NCI-H1436 treated with DMSO at 0.1 percent for 48 hours (cell line): ENCODE measurements at places on chromosomes 11 and 22.

DNA sequence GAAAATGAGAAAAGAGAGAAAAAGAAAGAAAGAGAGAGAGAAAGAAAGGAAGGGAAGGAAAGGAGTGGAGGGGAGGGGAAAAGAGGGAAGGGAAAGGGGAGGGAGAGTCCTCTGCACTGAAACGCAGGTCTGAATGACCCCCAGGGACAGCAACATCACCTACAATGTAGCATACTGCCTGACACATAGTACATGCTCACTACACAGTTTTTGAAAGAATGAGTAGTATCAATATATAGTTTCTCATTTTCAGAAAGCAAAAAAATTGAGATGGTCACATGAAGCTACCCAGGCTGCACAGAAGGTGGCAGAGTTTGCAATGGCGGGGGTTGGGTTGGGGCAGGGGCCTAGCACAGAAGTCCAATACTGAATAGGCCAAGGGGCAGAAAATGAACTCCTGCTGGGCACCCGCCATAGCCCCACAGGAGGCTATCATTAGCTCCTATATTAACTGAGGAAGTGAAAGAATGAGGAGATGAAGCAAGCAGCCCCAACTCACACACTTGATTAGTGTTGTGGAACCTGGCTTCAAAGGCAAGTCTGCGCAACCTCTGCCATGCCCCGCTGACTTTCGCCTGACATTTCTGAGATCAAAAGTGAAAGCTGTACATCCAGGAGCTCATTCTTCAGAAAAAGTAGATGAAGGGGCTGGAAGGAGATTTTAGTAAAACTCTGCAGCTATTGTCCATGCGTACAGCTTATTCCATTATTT, 241.2 kb upstream of the SYN3 start:
- DNase-seq, result no peak

GRCh38 chr11:74168838-74169237, 2.0 kb downstream of the C2CD3 start:
- DNase-seq, result no peak

DNA sequence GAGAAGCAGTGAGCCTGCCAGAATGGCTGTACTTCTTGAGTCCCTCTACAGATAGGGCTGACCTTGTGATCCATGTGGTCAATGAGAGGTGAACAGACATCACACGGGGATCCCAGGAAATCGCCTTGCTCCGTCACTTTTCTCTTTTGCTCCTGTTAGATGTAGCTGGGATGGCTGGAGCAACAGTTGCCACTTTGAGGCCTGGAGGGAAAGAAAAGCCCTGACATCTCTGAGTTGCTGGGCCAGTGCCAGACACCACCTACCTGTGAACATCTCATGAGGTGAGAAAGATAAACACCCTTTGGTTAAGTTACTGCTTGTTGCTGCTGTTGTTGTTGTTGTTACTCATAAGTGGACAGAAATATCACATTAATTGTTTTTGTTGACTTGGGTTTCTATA, 840.3 kb downstream of the TBC1D22A start:
- DNase-seq, result no peak

GRCh38 chr11:66904055-66904454, 47.2 kb downstream of the LRFN4 start:
- DNase-seq, result no peak

DNA sequence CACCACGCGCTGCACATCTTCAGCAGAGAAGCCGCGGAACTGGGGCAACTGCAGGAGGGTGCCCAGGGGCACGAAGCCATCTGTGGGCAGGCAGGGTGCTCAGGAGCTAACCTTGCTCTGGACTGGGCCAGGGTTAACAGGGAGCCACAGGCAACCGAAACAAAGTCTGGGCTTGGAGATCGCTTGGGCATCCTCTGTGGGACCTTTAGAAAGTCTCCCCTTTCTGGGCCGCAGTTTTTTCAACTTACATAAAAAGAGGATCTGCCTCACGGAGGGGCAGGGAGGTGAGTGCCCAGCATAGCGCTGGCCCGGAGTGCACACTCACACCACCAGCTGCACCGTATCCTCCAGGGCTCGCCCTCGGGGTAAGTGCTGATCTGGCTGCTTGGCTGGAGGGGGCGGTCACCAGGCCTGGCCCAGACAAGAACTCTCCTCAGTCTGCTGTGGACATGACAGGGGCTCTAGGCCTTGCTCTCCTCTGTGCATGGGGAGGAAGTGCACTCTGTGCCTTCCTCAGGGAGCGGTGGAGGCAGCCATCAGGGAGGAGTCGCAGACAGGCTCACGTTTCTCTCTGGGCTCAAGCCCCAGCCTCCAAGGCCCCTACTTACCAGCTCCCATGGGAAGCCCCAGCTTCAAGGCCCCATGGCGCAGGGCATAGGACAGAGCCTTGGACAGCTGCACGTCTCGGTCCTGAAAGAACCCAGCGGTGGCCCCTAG, 937 bp downstream of the TRPT1 start:
- DNase-seq, result no peak

DNA sequence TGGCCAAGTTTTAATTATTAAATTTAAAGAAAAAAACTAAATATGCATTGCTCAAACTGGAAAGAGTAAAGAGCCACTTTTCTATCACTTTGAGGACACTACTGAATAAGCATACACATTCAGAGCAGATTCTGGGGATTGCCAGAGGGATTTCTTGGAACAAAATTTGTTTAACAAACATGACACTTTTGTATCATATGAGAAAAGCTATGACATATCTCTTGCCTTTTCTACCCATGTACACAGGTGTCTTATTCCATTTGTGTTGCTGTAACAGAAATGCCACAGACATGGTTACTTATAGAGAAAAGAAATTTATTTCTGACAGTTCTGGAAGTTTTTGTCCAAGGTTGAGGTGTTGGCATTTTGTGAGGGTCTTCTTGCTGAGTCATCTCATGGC, 13.5 kb upstream of the USP28 start:
- no peak for DNase-seq

DNA sequence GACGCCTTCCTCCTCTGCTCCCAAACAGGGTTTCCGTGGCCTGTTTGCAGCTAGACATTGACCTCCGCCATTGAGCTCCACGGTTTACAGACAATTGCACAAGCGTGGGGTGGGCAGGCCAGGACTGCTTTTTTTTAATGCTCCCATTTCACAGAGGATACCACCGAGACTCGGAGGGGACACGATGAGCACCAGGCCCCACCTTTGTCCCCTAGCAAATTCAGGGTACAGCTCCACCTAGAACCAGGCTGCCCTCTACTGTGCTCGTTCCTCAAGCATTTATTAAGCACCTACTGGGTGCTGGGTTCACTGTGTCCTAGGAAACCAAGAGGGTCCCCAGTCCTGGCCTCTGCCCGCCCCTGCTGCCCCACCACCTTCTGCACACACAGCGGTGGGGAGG, 12.2 kb downstream of the RASD2 start:
- no peak for DNase-seq

DNA sequence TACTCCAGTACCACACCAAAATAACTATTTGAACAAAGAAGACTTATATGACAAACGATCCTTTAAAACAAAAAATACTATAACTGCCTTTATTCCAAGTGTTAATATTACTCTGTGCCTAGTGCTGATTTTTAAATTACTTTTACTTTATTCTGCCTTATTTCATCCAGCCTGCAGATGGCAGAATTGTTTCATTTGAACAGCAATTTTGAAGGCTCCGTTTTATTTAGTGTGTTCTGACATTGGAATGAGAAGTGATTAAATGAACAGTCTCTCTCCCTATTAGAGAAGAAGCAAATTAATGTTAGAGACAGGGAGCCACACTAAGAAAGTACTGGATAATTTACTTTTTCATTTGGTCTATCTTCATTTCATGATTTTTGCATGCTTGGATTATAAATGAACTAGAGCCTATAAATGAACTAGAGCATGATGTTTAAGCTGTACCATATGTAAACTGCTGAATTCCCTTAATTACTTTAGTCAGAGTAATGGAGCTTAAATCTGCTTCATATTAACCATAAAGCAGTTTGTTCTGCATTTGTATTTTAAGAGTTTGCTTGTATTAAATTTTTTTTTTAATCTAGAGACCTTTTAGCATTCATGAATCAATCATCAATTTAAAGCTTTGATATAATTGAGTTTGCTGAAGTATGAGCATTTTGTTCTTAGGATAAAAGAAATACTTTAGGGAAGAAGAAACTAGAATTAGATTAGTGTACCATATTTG, 9.8 kb downstream of the PDHX start:
- no peak for DNase-seq

DNA sequence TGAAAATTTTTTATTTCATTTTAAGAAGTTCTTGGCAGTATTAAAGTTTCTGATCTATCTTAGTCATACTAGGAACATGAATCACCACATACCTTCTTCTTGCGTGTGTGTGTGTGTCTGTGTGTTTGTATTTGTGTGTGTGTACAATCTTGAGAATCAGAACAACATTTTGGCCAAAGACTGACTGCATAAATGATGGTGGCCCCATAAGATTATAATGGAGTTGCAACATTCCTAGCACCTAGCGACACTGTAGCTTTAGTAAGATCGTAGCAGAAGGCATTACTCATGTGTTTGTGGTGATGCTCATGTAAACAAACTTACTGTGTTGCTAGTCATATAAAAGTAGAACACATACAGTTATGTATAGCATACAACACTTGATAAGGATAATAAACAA, 205.4 kb downstream of the FAM76B start:
- no peak for DNase-seq

GRCh38 chr11:33689085-33689484, 11.5 kb downstream of the C11orf91 start:
- no peak for DNase-seq

DNA sequence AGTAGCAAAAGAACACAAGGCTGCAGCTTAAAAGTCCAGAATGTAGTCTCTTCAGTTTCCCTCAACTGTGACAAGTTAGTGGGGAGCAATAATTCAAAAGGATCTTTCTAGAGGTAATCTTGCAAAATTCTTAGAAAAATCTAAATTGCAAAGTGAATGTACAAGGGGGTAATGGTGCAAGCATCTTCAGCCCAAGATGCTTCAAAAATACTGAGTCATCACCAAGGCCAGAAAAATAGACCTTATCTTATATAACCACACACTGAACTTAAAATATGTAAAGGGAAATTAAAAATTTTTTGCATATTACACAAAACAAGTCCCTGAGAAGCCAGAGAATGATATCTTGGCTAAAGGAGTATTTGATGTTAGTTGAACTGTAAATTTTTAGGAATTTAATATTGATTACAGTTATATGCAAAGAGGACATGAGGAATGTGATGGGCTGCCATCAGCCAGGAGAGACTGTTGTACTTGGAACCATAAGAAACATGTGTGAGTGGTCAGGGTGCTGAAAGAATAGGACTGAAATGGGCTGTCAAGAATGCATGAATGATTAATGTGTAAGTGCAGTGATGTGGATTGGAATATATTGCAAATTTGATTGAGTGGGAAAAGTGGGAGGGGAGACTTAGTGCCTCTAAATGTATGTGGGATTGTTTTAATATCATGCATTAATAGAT, 85.7 kb upstream of the LIN7C start:
- DNase-seq, result no peak

DNA sequence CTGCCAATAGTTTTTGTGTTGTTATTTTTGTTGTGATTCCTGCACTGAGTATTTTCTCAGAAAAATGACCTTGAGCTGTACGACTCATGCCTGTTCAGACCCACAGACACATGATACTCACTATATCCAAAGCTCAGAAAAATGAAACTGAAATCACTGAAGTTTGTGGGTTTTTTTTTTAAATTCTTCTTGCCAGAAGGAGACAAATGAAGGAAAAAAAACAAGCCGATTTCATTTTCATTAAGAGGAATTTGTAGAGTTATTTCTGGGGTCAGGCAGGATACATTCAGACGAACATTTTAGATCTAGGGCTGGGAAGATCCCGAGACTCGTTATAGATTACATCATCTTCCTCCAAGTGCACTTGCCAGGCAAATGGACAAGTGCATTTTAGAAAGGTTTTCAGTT, 60.4 kb downstream of the BMAL1 start:
- DNase-seq, result no peak

- DNase-seq, result no peak
Measured at GRCh38 chr11:23078289-23078971, 218.2 kb upstream of the CCDC179 start.

DNA sequence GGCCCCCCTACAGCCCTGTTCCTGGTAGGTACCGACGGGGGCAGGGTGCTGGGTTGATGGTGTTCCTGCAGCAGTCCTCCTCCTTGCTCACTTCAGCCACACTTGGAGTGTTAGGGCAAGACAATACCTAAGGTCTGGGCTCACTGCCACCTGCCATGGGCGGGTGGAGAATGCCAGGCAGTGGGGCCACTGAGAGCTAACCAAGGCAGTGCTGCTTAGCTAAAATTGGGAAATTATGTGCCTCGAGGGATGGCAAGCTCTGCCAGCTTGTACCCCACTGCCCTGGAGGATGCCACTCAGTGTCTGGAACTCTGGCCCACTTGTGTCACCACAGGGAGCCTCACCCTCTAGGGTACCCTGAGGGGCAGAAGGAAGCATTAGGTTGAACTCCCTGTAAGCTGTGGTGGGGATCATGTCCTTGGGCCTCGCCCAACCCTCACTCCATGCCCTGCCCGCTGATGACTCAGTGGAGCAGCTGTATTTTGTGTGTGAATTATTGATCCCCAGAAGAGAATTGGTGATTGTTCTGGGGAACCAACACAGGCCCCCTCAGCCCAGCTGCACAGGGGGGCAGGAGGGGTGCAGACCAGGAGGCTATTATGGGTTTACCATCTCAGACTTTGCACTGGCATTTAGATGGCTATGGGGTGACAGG, 17.7 kb downstream of the PHLDB1 start:
- no peak for DNase-seq

- DNase-seq, result no peak
Measured at GRCh38 chr11:85682330-85683305, 3.4 kb downstream of the CCDC89 start.

DNA sequence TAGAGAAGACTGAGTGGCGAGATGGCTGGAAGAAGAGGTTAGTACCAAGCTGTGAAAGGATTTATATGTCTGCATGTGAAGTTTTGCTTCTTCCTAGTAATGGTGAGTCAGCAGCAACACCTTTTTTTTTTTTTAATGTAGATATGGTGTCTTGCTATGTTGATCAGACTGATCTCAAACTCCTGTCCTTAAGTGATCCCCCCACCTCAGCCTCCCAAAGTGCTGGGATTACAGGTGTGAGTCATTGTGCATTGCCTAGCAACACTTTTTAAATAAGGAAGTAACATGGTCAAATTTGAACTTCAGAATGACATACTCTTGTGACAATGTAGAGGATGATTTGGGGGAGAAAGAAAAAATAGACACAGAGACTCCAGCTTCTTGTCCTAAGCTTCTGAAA, 6.5 kb upstream of the CSTPP1 start:
- DNase-seq, result peak; percentile 4

DNA sequence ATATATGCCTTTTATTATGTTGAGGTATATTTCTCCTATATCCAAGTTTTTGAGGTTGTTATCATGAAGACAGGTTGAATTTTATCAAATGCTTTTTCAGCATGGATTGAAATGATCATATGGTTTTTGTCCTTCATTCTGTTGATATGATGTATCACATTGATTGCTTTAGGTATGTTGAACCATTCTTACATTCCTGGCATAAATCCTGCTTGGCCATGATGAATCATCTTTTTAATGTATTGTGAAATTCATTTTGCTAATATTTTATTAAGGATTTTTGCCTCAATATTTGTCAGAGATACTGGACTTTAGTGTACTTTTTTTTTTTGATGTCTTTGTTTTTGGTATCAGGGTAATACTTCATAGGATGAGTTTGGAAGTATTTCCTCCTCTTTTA, 283.8 kb upstream of the C11orf87 start:
- DNase-seq, result no peak
